ENCODE measurements at places on chromosomes 4 and X. TPM values are rescaled to one million over a fixed set of nuclear protein-coding genes. Genes with fewer than 3 reads are reported as not detected.

Gene NDP
- 2.1 TPM for polyA plus RNA-seq

GRCh38 chr4:179880756-179881155, 2362.4 kb upstream of the TENM3 start:
- no peak for DNase-seq

DNA sequence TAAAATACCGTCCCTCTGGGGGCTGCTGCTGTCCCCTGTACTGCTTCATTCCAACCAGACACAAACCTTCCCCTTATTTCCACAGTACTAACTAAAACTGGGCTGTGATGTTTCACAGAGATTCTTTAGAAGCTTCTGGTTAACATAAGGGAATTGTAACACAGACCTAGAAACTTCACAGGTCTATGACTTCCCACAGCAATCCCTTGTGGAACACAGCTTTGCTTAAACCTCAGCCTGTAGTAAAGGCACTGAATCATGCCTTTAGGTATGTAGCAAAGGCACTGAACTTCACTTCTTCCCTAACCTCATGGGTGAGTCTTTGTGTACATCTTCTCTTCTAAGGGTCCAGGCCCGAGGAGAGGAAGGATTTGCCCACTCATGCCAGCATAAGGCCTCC, 49.4 kb downstream of the SPINK2 start:
- DNase-seq = no peak

- DNase-seq = no peak
These were observed 102.0 kb downstream of the KLHL8 start for GRCh38 chr4:87118421-87118820.

DNA sequence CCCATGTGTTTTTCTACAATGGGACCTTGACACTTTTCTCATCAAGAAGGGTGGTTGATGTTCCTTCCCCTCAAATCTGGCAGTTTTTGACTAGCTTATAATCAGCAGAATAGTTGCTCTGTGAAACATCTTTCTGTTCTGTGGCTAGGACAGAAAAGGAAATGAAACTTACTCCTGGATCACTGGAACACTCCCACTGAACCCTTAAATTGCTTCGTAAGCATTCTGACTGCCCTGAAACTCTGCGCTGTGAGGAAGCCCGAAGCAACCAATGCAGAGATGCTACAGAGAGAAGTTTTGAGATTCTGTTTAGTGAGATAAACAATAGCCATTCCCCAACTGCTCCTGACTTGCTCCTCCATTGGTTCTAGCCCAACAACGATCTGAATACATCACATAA, 602.2 kb downstream of the CENPC start:
- no peak for DNase-seq

Gene JADE1
- 48.1 TPM for polyA plus RNA-seq

Gene NSUN7
- polyA plus RNA-seq = 4.0 TPM

- no peak for DNase-seq
These were observed 28.1 kb downstream of the SYNPO2 start for GRCh38 chr4:118916691-118917289.

GRCh38 chrX:85627363-85627762, 247.9 kb upstream of the POF1B start:
- no peak for DNase-seq

Gene SMIM9
- polyA plus RNA-seq = not detected

- DNase-seq = no peak
These were observed 47.8 kb downstream of the SHISA3 start for GRCh38 chr4:42445038-42445437.

- DNase-seq = no peak
These were observed 3.7 kb upstream of the IGFBP7 start for GRCh38 chr4:57113870-57114269.

Gene ARHGAP36
- not detected for polyA plus RNA-seq

Gene MEPE
- polyA plus RNA-seq = not detected

Gene TCEAL2
- 26.3 TPM for polyA plus RNA-seq

DNA sequence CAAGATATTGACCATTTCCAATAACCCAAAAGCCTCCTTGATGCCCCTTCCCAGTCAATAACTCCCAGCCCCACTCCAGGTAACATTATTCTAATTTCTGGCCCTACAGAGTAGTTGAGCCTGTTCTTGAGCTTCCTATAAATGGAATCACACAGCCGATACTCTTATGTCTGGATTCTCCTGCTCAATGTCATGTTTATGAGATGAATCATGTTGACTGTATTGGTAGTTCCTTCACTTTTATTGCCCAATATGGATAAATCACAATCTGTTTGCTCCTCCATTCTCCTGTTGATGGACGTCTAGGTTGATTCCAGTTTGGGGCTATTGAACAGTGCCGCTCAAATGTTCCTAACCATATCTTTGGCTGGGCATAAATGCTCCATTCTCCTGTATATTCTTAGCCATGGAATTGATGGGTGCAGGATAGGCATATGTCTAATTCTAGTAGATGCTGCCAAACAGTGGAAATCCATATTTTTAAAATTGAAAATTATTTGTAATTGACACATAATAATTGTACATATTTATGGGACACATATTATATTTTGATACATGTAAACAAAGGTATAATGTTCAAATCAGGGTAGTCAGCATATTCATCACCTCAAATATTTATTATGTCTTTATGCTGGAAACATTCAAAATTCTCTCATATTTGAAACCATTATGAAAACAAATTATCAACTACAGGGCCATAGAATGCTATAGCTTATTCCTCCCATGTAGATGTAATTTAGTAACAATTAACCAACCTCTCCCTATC, 40.5 kb upstream of the SLC2A9 start:
- DNase-seq = no peak

DNA sequence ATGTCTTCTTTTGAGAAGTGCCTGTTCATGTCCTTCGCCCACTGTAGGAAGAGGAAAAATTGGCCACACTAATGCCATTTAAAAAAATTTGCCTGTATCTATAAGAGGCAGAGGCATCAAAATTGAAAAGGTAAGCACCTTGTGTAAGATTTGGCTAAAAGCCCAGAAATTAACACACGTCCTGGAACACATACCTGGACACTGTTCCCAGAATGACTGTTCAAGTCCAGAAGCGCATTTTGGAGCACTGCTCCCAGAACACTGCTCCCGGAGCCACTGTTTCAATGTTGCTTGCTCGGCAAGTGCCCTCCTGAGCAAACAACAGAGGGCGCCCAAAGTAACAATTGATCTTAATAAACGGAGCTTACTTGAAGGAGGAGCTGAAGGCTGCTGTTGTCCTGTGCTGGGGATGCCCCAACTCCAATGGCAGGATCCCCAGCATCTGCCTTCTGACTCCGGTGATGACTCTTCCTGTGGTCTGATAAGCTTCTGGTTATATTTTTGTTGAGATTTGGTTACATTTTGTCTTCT, 1958.6 kb downstream of the C4orf33 start:
- DNase-seq = no peak

GRCh38 chr4:25350561-25350960, 26.5 kb upstream of the ANAPC4 start:
- no peak for DNase-seq

GRCh38 chrX:44422631-44423030, 79.2 kb upstream of the EFHC2 start:
- no peak for DNase-seq
